ENCODE measurements at places on chromosomes 5 and 9.

DNA sequence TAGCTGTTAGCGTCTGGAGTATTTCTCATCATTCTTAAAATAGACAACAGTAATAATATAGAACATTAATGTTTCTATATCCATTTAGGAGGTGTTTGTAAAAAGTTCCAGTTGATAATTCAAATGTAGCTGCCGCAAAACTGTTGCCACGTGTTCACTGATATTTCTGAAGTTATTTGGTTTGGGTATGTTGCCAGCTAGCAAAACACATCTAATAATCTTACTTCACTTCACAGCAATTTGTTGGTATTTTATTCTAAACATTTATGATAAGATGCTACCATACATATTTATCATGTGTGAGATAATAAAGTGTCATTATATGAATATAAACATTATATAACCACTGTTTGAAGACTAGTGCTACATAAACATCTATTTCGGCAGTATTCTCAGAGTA lies 101.6 kb downstream of the CDH12 start:
- DNase-seq = no peak

GRCh38 chr9:22053178-22053577 lies 44.1 kb upstream of the CDKN2B start:
- DNase-seq = no peak

GRCh38 chr5:2960294-2960693 lies 208.8 kb upstream of the IRX2 start:
- no peak for DNase-seq

DNA sequence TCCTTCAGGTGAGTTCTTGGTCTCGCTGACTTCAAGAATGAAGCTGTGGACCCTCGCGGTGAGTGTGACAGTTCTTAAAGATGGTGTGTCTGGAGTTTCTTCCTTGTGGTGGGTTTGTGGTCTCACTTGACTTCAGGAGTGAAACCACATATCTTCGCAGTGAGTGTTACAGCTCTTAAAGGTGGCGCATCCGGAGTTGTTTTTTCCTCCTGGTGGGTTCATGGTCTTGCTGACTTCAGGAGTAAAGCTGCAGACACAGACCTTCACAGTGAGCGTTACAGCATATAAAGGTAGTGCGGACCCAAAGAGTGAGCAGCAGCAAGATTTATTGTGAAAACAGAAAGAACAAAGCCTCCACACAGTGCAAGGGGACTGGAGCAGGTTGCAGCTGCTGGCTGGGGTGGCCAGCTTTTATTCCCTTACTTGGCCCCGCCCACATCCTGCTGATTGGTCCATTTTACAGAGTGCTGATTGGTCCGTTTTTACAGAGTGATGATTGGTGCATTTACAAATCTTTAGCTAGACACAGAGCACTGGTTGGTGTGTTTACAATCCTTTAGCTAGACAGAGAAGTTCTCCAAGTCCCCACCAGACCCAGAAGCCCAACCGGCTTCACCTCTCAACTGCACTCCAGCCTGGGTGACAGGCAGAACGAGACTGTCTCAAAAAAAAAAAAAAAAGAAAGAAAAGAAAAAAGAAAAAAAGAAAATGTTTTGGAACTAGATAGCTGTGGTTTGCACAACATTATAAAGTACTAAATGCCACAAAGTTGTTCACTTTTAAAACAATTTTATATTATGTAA lies 9.1 kb upstream of the ERMP1 start:
- peak; percentile 75 for DNase-seq

Measured in activated effector memory CD4-positive, alpha-beta T cell treated with anti-CD3 and anti-CD28 coated beads, Interleukin-2, amount 50 U/mL, for 16 hours (primary cell).